Kidney glomerular epithelial cell (primary cell): ENCODE measurements at places on chromosomes 2 and 18.

- no peak for DNase-seq
These were observed 68.5 kb upstream of the NFATC1 start for GRCh38 chr18:79327199-79327721.

GRCh38 chr2:202101026-202101579, 28.0 kb downstream of the KIAA2012 start:
- DNase-seq = no peak

DNA sequence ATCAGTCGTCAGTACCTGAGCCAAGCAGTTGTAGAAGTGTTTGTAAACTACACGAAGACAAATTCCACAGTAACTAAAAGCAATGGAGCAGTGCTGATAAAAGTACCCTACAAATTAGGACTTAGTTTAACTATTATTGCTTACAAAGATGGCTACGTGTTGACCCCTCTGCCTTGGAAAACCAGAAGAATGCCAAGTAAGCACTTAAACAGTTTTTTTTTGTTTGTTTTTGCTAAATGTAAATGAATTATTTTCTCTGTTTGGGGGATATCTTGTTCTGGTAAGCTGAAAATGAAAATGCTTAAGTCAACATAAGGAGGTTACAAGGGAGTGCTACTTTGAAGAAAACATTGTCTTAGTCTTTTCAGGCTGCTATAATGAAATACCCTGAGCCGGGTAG, 46.4 kb downstream of the FAM171B start:
- no peak for DNase-seq

GRCh38 chr2:9230051-9230802, 23.6 kb downstream of the ASAP2 start:
- no peak for DNase-seq

GRCh38 chr2:42189235-42189566, 20.0 kb downstream of the EML4 start:
- no peak for DNase-seq

GRCh38 chr2:65292461-65293011, 64.9 kb downstream of the ACTR2 start:
- DNase-seq = no peak

GRCh38 chr2:122079844-122080243, 324.4 kb downstream of the TSN start:
- no peak for DNase-seq

DNA sequence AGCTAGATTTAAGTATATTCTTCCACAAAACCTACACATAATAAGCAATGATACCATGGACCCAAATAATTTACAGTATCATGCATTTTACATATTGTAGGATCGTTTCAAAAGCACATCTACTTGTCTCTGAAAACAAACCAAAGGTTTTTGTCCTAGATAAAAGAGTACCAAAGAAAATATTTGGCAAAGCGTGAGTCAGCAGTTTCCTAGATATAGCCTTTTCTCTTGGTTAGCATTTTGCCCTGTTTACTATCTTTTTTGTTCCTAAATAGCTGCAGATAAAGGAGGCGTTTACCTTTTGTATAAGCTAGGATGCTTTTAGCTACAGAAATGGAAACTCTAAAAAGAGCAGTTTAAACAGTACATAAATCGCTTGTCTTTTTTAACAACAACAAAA, 305.8 kb upstream of the GULP1 start:
- DNase-seq = no peak

DNA sequence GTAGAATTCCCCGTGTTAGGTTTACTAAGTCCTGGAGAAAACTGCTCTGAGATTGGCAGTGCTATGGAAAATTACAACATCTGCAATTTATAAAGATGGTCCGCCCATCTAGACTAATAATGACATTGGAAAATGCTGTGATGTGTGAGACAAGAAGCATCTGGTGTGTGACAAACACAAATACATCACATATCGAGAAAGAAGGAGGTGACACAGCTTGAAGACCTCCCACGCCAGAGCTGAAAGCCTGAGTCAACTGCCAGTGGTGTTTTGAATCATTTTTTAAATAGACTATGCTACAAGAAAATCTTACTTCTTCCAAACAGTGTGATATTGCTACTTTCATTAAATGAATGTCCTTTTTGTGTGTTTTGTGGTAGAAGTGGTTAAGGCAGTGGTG, 8.6 kb upstream of the ANO7 start:
- DNase-seq = no peak

DNA sequence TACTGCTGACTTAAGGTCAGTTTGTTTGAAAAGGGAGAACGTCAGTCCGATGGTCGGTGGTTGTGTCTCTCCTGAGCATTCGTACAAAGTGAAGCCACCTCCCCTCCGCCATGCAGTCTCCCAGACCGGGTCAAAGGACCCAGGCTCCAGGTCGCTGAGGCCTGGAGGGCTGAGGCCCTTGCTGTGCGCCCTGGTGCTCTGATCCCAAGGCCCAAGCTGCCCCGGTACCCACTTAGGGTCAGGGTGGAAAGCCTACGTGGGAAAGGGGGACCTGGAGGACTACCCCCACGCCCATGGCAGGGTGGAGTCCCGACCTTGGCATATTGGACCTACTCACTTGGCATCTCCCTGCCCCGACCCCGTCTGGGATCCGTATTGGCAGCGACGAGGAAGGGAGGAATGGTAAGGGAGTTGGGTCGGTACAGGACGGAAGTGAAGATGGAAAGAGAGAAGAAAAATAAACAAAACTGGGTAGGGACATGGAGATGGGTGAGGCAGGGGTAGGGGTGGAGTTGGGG, 8.0 kb upstream of the SIX3 start:
- no peak for DNase-seq

GRCh38 chr2:235560345-235560744, 66.5 kb downstream of the AGAP1 start:
- no peak for DNase-seq

- no peak for DNase-seq
These were observed 157.9 kb downstream of the CLIP4 start for GRCh38 chr2:29273004-29273684.

DNA sequence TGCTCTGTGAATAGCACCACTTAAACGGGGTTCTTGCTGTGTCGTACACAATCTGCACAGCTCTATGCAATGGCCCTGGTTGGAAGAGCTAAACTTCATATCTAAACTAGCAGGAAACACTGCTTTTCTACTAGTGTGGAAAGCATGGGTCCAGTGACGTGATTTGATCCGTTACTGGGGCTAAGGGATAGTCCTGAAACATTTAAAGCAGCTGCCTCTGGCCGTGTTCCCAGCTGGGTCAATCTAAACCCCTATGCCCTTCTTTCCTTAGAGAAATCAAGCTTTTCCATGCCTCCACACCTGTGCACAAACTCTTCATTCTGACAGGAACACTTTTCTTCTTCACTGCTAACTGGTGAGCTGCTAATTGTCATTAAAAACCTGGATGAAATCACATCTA, 5.4 kb upstream of the IGFBP5 start:
- DNase-seq = no peak

DNA sequence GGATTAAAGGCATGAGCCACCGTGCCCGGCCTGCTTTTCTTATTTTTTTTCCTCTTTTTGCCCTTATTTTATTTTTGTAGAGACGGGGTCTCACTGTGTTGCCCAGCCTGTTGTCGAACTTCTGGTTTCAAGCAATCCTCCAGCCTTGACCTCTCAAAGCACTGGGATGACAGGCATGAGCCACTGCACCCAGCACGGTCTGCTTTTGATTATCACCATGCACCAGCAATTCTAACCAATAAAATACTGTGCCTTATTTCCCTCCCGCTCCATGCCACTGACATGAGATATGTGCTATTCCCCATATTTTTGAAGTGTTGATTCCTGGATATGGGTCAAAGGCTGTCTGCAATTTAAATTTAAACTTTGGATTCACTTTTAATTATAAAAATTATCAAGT, 42.9 kb downstream of the ACYP2 start:
- no peak for DNase-seq

- DNase-seq = no peak
These were observed 123.6 kb upstream of the CAB39 start for GRCh38 chr2:230589025-230589424.

DNA sequence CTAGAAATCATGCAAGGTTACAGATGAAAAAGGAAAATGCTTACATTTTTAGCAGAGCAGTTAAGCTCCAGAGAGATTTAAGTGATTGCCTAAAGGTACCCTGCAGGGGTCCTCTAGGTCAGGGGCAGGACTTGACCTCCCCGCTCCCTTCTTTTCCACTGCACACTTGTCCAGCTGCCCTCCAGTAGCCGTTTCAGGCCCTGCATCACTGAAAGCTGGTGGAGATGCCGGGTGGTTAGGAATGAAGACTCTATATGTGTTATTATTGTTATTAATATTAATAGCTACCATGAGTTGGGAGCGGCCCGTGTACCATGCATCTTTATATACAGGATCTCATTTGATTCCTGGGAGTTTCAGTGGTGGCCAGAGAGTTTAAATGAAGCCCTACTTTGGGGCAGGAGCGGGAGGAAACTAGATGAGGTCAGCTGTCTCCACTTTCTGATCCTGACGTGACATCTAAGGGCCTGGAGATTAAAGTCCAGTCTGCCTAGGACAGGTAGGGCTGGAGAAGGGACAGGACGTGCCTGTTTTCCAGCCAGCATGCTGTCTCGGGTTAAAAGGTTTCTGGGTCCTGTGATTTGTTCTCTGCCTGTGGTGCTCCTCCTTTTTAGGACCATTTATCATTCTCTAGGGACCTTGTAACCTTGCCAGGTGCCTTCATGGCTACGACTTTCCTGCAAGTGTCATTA, 2.1 kb downstream of the TMEM37 start:
- DNase-seq = no peak

- DNase-seq = peak; percentile 6
These were observed 97.2 kb downstream of the DTNA start for GRCh38 chr18:34807106-34807796.

DNA sequence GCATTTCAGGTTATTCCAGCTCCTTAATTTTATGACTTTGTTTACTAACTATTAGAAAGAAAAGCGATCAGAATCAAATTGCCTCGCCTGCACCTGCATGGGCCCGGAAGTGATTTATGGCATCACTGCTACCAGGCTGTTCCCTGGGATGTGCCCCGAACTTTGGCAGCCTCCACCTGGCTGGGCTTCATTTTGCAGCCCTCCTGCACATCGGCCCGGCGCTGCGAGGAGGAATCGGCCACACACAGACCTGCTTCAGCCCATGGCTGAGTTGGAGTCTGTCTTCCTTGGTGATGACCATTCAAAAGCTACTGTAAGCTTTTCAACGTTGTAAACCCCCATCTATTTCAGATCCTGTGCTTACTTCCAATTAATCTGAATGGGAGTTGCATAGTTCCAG, 638.0 kb downstream of the RNF144A start:
- no peak for DNase-seq

DNA sequence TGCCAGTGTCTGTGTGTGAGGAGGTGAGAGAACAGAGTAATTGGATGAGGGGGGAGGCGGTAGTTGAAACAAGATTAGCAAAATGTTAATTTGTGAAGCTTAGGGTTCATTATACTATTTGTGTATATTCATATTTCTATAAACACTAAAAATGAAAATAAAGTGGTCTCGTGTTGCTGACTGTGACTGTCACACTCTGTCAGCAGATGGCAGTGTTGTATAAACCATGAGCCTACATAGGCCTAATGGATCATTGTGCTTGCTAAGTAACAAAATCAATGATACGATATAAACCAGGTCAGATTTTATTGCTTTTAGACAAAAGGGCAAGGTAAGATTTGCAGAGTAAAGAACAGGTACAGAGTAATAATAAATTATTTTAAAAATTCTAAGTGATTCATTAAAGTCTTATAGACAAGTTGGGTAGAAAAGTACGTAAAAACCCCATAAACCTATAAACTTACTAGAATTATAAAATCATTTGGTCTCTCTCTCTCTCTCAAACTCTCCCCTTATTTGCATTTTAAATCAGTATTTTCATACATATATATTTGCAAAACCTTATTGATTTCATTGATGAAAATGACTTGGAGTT, 182.7 kb downstream of the RPIA start:
- peak; percentile 48 for DNase-seq

DNA sequence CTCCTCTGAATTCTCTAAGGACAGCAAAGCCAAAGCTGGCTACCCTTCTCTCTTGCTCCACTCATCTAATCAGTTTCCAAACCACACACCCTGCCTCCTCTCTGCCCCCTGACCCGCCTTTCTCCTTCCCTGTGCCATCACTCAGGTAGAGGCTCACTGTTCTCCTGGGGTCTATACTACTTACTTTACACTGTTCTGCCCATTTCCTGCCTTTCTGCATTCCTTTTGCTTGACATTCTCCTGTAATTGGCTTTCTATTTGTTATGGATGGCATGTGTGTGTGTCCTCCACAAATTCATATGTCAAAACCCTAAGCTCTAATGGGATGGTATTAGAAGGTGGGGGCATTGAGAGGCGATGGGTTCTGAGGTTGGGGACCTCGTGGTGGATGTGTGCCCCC, 675.2 kb upstream of the ID2 start:
- DNase-seq = no peak

DNA sequence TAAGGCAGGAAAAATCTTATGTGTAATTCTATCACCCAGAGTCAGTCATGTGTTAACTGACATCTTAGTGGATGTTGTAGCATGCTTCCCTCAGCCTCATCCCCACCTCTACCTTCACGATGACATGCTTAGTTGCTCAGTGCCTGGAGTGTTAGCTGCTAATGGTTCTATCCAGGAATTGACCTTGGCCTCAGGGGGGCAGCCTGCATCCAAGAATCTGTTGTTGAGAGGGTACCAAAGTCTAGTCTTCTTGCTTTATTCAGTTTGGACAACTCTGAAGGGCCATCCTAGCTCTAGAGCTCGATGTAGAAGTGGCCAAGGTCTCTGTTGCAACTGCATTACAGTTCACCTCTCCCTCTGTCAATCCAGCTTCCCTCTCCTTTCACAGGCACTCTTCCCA, 61.2 kb downstream of the ACYP2 start:
- DNase-seq = peak; percentile 46

- DNase-seq = peak; percentile 87
These were observed 69.8 kb downstream of the BABAM2 start for GRCh38 chr2:27960237-27960912.

DNA sequence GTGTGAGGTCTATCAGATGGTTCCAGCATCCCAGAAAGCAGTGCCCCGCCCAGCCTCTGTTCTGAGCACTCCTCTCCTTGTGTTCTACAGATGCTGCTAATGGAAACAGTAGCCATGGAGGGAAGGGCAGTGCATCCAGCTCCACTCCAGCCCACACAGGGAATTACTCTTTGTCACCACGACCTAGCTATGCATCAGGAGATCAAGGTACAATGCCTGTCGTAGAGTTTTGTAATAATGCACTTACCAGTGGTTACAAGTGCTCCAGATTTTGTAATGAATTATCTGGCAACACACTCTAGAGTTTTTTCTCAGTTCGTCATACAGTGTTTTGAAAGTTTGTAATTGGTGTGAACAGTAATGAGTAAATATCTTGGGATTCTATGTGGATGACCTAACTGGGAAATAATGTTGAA, 161.1 kb downstream of the ESCO1 start:
- DNase-seq = peak; percentile 93

DNA sequence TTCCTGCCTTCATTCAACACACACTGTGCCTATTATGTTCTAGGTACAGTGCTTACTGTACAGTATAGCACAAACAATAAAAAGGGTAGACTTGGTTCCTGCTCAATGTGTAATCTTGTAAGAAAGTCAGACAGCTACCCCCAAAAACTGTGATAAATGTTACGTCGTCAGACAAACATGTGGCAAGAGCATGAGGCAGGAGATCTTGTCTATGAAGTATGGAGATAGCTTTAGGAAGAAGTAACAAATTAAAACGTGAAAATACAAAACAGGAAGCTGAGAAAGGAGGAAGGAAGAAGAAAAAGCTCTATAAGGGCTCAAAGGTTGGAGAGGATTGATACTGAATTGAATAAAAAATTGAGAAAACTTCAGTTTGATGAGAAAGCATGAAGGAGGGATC, 276.2 kb upstream of the HNRNPA3 start:
- no peak for DNase-seq
